ENCODE measurements at places on chromosomes 6 and 20.
A peak's percentile ranks its signal among the peaks of the same experiment; 100 is the strongest.

DNA sequence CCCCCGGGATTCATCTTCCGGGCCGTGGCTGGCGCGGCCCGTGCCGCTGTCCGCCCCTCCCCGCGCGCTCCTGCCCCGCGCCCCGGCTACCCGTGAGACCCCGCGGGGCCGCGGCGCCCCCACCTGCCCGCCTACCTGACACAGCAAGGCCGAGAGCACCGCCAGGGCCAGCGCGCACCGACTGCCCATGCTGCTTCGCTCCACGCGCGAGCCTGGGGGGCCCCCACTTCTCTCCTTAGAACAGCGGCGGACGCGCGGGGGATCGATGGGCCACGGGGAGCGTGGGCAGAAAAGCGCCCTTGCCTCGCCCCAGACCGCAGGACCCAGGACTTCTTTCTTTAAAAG, 955 bp downstream of the DLL1 start:
- DNase-seq = no peak

DNA sequence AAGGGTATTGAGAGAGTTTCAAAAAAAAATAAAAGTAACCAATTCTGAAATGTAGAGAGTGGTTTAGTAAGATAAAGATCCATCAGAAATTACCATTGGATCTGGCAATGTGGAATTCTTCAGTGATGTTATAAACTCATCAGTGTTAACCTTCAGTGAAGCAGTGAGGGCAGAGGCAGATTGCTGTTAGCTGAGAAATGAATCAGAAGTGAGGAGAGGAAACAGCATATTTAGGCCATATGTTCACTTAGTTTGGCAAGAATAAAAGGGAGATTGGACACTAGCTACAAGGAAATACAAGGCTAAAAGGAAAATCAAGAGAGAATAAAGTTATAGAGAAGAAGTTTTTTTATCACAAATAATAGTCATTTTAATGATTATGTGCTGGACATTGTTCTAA, 9.6 kb downstream of the KCNQ5 start:
- no peak for DNase-seq

DNA sequence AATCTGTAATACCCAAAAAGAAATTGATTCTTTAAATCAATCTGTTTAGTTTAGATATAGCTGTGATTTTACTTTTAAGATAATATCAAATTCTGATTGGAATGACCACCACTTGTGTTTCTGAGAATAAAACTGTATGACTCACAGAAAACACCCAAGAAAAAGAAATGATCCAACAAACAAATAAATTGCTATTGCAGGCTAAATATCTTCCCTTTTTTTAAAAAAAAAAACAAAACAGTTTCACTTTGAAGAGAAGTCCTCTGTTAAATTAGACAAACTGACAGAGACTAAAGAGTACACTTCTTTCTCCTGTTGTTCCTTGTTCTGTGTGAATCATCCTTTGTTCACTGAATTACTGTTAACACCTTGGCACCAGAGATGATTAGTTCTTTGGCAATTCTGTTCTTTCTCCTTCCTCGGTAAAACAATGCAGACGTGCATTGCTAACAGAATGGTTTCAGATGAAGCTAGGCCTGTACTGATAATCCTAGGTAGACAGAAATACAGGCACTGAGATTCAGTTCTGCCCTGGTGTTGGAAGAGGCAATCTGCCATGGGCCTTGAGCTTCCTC, 895.2 kb upstream of the CITED2 start:
- DNase-seq = no peak

DNA sequence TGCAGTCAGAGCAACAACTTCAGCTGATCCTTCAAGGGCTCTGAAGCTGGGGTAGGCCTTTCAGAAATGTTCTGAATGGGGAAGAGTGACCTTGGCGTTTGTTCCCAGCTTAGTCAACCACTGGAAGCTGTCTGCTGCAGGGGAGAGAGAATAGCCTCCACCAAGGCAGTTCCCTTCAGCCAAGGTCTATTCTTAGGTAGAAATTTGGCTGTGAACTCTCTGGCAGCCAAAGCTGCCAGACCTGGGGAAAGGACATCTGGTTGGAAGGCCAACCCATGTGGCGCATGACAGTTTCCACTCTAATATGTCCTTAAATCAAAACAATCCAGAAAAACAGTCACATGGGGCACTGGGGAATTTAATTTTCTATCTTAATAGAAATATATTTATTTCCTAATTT, 60.1 kb downstream of the FBXO5 start:
- no peak for DNase-seq

DNA sequence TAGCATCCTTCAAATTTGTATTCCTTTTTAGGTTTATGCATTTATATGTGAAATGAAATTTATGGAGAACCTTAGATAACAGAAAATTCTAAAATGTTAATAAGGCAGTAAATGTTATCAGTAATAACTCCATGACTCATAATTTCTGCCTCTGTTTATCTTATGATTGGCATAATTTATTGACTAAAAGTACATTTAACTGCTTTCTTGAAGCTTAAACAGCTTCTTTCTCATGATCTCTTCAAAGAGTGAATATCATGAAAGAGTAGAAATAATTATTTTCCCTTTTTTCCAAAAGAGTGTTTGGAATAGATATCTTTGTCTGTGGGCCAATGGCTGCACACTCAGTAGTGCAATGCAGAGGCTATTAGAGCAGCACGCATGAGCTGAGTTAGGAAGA, 91.3 kb downstream of the SHLD1 start:
- DNase-seq = no peak

DNA sequence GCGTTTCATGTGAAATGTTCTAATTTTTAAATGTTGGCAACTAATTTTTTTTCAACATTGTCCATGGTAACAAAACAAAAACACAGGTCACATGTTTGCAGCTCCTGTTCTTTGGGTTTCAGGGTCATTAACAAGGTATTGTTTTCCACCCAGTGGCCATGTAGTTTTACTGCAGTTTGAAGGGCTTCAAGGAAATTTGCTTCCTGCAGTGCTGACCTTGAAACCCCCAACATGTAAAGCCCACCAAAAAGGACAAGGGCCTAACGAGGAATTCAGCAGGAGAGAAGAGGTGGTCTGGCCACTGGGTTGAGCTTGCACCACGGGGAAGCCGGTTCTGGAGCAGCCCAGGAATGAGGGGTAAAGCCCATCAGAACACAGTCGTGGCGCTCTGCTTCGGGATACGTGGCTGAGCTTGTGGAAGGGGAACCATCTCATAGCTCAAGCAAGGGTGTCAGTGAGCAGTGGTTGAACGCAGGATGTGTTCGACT, 13.9 kb upstream of the KLHL31 start:
- DNase-seq = no peak

GRCh38 chr6:112927641-112928320, 580.7 kb downstream of the RFPL4B start:
- no peak for DNase-seq

- no peak for DNase-seq
Observed at GRCh38 chr20:8330319-8330784, 198.3 kb downstream of the PLCB1 start.

DNA sequence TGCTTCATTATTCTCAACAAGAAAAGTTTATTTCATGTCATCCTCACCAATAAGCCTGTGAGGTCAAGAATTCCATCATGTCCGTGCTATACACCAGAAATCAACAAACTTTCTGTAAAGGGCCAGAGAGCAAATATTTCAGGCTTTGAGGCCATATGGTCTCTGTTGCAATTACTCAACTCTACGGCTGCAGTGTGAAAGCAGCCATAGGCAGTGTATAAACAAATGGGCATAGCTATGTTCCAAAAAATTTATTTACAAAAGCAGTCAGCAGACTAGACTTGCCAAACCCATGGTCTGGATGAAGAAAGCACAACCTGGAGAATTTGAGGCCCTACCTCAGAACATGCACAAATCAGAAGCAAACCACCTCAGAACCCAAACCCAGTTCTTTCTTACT, 118.5 kb downstream of the PCSK2 start:
- DNase-seq = no peak

DNA sequence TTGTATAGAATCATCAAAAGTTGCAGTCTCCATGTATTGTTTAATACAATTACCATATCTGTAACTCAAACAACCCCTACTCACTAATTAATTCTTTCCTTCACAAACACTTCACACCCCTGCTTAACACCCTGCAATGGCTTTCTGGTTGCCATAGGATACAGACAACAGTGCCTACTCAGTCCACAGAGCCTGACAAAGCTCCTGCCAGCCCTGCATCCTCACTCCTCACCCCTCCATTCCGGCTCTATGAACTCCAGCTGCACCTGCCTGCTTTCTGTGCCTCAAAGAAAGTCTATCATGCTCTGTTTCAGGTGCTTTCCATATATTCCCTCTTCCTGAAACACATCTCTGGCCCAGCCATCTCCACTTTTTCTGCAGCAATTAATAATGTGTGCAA, 253.4 kb downstream of the HACE1 start:
- DNase-seq = no peak

DNA sequence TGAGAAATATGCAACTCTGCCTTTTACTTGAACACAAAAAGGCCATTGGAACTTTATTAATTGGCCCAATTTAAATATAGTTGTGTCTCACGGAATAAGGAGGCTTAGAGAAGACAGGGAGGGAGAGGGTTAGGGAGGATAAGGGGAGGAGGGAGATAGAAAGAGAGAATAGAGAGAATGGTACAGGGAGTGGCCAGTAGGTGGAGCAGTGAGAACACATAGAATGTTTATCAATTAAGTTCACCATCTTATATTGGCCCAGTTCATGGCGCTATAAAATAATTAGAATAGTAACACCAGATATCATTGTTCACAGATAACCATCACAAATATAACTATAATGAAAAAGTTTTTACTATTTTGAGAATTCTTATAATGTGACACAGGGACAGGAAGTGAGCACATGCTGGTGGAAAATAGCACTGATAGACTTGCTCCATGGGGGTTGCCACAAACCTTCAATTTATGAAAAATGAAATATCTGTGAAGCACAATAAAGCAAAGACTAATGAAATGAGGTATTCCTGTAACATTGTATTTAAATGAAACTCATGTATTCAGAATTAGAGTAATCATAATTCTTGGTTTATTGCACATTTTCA, 374.1 kb upstream of the MANEA start:
- DNase-seq = peak; percentile 18

DNA sequence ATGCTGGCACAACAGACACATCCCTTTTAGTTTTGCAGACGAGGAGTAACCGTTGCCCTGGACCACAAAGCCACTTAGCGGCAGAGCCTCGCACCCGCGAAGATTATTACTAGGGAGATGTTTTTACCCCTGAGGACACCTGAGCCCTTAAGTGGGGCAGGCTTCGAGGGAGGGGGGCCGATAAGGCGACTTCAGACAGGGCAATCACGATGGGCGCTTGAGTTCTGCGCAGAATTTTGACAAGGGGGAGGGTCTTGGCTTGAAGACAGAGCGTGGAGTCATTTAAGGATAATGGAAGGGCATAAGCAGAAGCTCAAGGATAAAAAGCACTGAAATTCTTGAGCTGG, 650 bp upstream of the TTK start:
- peak; percentile 67 for DNase-seq

DNA sequence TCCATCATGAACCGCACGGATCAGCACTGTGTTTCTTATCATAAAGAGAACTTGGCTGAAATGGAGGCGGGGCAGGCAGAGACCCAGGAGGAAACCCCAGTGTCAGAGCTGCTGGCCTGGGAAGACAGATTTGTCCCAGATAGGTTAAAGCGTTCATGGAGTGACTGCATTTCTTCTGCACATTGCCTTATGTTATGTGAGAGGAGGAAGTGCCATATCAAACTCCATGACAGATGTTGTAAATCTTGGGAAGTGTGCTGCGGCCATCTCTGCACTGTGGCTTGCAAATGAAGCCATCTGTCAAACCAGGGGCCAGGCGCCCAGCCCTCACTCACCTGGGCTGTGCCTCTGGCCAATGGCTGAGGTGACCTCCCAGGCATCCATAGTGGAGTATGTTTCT, 163.0 kb downstream of the SLC24A3 start:
- no peak for DNase-seq

- DNase-seq = peak; percentile 59
Observed at GRCh38 chr20:19661717-19662636, 96.1 kb upstream of the RIN2 start.

DNA sequence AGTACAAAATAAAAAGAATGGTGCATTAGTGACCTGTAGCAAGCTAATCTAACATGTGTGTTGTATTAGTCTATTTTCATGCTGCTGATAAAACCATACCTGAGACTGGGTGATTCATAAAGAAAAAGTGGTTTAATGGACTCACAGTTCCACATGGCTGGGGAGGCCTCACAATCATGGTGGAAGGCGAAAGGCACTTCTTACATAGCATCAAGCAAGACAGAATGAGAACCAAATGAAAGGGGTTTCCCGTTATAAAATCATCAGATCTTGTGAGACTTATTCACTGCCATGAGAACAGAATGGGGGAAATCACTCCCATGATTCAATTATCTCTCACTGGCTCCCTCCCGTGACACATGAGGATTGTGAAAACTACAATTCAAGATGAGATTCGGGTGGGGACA, 45.4 kb upstream of the AIG1 start:
- no peak for DNase-seq

DNA sequence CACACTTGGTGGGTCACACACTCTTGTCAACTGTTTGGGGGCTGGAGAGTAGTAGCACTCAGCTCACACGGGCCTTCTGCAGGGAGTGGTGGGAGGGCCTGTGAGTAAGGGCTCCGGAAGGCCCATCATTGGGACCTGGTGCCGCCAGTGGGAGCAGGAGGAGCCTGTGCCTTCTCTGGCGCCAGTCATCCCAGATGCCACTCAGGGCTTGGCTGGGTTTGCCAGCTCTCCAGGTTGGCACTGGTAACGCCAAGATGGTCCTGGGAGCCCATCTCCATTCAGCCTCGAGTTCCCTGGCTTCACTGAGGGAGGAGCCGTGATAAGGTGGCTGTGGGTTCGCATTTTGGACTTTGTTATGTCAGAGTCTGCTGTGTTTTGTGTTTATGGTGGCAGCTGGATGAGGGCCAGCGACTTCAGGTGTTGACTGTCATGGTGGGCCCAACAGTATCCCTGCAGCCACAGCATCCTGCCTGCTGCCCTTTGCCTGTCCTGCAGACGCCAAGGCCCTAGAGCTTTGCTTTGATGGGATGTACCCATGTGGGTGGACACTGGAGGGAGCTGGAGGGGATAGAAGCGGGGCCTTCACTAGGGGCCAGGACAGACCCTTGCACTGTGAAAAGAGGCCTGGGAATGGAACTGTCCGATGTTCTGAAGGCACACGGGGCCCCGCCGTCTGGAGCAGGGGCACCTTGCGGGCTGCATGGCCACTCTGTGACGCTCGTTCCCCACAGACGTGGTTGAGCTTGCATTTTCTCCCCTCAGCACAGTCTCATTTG, 13.3 kb upstream of the DNAJC5 start:
- no peak for DNase-seq

GRCh38 chr6:123343836-123344235, 292.9 kb downstream of the TRDN start:
- DNase-seq = no peak

GRCh38 chr6:137968901-137969300, 101.8 kb downstream of the TNFAIP3 start:
- no peak for DNase-seq

GRCh38 chr6:158649289-158650143, at the start of gene SYTL3:
TSS of gene SYTL3 (plus strand) at chr6:158650054. CDS start at chr6:158663269, 13,215 bp downstream.
- no peak for DNase-seq

DNA sequence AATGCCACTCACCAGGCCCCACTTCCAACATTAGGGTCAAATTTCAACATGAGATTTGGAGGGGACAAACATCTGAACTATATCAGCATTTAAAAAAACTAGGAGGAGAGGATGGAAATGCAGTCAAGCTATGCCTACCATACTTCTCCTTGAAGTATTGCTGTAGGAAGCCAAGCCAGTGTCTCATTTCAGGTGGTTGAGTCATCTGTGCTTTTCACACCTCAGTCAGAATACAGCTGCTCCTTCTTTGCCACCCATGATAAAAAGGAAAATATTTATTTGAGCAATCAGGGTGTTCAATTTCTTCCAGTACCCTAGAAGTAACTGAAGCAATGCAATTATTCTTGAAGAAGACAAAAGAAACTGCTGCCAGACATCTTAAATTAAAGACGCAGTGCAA, 47.0 kb upstream of the EEF1E1 start:
- no peak for DNase-seq

GRCh38 chr6:49739423-49739822, 4.8 kb downstream of the CRISP3 start:
- DNase-seq = peak; percentile 31

Data from NCI-H526 treated with DMSO at 0.1 percent for 48 hours (cell line).